ENCODE measurements at places on chromosomes 5 and 9. TPM values are rescaled to one million over a fixed set of nuclear protein-coding genes. Genes with fewer than 3 reads are reported as not detected.

The FCN1 gene
- total RNA-seq: not detected

The TIMD4 gene
- not detected for total RNA-seq

DNA sequence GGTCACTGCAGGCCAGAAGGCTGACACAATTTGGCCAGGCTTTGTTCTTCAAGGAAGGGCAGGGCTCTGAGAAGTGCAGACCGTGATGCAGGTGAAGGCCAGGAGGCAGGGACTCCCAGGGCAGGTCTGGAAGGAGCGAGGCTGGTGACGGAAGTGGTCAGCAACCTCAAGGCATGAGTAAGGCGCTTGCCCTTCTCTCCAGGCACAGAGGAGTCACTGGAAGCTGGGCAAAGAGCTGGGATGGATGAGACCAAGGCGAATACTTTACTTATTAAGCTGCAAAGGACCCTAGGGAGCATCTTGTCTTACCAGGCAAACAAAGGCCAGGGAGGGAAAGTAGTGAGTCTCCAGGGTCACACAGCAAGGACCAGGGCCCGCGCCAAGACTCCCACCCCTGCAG, 18.6 kb downstream of the IRF1 start:
- no peak for DNase-seq

DNA sequence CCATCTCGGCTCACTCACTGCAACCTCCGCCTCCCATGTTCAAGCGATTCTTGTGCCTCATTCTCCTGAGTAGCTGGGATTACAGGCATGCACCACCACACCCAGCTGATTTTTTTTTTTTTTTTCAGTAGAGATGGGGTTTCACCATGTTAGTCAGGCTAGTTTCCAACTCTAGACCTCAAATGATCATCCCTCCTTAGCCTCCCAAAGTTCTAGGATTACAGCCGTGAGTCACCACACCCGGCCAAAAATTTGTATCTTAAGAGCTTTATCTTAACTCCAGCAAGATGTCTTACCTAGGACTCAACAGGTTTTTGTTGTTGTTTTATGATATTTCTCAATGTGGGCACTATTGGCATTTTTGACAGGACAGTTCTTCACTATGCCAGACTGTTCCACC, 27.9 kb downstream of the LYRM7 start:
- DNase-seq: peak; percentile 40

GRCh38 chr5:138032028-138032571, 779 bp downstream of the FAM13B start:
- DNase-seq: peak; percentile 25

The SLC25A25 gene
- 37.0 TPM for total RNA-seq

GRCh38 chr5:133668458-133668857, 56.1 kb upstream of the FSTL4 start:
- DNase-seq: no peak

The ADRA1B gene
- total RNA-seq: 0.29 TPM

GRCh38 chr9:36969216-36969771, 64.8 kb downstream of the PAX5 start:
- no peak for DNase-seq

DNA sequence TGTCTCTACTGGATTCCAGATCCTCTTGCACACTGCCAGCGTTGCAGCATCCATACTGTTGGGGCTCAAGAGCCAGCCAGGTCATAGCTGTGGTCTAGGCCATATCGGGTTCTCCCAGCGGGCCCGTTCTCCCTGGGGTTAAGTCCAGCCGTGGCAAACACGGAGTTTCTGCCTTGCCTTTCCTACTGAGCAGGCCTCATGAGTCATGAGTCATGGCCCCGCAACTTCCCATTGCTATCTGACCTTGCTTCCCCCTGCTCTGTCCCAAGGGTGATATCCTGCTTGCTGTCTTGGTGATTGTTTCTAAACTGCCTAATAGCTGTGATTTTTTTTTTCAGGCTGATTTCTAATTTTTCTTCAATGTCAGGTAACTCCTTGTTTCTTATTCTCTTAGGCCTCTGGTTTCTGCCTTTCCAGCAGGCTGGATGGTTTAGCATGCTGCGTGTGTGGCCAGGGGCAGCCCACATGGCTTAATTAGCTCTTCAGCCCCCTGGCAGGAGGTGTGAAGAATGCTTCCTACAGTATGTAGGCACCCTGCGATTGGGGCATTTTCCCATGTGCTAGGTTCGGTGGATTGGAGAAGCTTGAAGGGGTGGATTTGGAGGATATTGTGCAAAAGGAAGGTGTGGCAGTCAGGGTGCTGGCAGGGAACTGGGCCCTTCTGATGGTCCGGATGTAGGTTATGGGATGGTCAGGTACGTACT, 18.7 kb downstream of the DAPK1 start:
- DNase-seq: no peak

The DNAH5 gene
- 3.5 TPM for total RNA-seq

DNA sequence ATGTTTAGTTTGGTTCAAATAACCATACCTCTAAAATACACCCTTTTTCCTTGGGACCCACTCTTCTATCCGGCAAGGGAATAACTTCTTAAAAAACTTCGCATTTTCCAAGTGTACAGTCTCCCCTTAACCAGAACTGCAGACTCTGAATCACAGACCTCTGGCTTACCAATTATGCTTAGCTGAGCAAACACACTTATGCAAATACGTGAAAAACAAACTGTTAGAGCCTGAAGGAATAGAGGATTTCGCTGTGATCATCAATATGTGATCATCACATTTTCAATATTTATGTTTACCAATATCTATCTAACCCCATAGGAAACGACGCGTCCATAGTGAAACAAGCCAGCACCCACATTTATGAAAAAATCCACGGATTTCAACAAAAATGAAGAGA, 1.3 kb downstream of the LPAR1 start:
- DNase-seq: peak; percentile 10

- DNase-seq: no peak
Measured at GRCh38 chr9:131405858-131406537, 12.1 kb downstream of the PRRC2B start.

GRCh38 chr9:13027879-13028278, 251.6 kb downstream of the MPDZ start:
- no peak for DNase-seq

The TAF11L5 gene
- total RNA-seq: not detected

DNA sequence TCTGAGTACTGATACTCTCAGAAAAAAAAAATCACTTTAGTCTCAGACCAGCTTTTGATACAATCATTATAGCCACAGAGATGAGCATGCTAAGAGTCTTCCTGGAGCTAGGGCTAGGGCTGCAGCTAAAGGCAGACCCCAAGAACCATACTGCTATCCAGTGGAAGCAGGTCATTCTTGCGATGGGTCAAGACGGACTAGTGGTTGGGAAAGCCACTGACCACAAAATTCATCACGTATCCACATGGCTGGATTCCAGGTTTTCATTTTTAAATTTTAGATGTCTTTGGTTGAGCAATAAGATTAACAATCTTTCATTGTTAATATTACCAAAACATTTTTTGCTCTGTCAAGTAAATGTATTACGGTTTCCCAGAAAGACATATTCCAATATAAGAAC, 598.1 kb downstream of the DNAH5 start:
- no peak for DNase-seq

The SEMA6A gene
- not detected for total RNA-seq

GRCh38 chr9:7104625-7105024, 346.9 kb downstream of the KDM4C start:
- DNase-seq: no peak

- peak; percentile 96 for DNase-seq
Measured at GRCh38 chr9:37953775-37954437, 50.0 kb upstream of the SLC25A51 start.

The IFNE gene
- 0.33 TPM for total RNA-seq

The TAF1L gene
- not detected for total RNA-seq

DNA sequence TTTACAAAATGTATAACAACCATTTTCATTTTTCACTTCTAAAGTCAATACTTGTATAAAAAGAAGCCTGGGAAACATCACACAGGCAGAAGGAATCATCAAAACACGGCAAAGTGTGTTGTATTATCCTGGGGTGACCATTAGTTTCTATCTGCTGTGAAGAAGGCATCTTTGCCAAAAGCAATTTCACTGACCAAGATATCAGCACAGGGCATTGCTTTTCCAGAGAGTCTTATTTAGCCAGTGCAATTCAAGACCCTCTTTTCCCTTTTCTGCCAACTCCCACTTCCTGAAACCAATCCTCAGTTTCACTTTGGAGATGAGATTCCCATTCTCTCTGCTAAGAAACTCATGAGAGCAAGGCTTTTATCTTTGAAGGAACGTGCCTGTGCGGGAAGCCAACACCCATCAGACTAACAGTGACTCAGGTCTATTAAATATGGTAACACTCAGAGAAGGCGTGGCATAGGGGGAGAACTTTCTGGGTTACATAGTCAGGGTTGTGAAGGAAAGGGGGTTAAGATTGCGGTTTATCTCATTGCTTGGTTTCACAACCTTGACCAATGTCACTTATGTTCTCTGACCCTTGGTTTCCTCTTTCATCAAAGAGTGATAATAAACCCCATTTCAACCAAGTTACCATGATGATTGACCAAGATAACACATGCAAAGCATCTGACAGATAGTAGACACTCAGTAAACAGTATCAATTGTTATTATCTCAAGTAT, 666.9 kb upstream of the KLF4 start:
- DNase-seq: peak; percentile 76

DNA sequence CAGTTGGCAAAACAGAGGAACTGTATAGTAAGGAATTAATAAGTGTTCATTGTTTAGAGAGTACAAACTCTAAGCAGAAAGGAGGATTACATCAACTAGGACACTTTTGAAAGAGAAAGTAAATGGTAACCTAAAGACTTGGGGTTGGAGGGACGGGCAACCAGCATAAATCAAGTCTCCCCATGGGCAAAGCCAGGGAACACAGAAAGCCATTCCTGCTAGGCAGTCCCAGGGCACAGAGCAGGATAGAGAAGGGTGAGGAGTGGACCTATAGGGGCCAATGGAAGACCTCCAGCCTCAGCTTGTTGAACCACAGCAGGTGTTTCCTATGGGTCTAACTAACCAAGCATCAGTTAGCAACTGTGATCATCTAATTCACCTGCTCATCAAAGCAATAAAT, 9.2 kb upstream of the ERAP1 start:
- no peak for DNase-seq

The CLIC3 gene
- 1.4 TPM for total RNA-seq

The TXNDC8 gene
- total RNA-seq: not detected

- no peak for DNase-seq
Measured at GRCh38 chr5:150611026-150611425, 29.4 kb upstream of the SYNPO start.

GRCh38 chr9:18926513-18926912, 106.5 kb downstream of the SAXO1 start:
- no peak for DNase-seq

- no peak for DNase-seq
Measured at GRCh38 chr5:14156290-14156649, 13.1 kb downstream of the TRIO start.

The TMEM171 gene
- total RNA-seq: 2.4 TPM

DNA sequence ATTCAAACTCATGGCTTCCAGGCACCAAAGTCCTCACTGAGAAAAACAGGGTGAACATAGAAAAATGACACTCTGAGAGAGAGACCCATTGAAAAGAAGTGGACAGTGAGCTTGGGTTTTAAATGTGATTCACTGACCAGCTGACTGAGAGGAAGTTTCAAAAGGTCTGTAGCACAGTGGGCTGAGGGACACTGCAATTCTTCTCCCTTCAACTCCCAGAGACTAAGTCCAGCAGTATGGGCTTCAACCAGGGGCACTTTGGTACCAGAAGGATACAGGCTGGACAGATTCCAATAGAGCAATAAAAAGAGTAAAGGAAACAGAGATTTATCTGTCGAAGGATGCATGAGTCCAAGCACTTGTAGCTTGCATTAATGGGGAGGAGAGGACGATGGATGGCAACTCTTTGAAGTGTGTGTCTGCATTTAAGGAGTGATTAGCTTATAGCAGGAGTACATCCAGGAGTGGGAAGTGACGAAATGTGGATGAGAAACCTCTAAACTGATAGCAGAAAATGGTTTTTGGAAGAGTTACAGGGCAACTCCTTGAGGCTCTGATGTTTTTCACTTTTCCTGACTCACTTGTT, 117.0 kb upstream of the ANKRD55 start:
- DNase-seq: no peak

DNA sequence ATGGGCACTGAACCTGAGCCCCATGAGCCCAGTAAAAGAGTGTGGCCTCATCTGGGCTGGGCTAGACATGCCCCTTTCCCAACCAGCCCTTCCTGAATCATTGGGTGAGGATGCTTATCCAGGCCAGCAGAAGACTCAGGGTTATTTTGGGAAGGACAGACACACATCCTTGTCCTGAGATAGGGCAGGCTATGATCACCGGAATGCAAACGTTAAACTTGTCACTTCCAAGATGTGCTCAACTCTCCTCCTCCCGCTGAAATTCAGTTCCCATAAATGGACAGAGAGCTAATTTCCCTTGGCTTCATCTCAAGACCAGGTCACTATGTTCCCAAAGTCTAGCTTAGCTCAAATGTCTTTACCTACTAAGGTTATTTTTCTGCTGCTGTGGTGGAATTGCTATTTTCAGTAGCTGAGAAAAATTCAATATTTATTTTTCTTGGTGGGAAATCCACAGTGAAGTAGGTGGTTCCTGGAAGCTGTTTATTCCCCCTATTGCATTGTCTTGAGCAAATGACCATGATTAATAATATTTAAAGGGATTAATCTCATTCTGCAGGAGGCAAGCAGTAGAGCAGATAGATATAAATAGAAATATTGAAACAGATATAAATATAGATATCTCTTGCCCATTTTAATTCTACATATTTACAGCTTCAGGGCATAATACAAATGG, 70.0 kb downstream of the NXNL2 start:
- no peak for DNase-seq

Measured in PC-3 (cell line).